ENCODE measurements at places on chromosomes 12 and 14. TPM values are rescaled to one million over a fixed set of nuclear protein-coding genes. Genes with fewer than 3 reads are reported as not detected.

- DNase-seq = no peak
These were observed 5.4 kb downstream of the VWF start for GRCh38 chr12:6118891-6119568.

DNA sequence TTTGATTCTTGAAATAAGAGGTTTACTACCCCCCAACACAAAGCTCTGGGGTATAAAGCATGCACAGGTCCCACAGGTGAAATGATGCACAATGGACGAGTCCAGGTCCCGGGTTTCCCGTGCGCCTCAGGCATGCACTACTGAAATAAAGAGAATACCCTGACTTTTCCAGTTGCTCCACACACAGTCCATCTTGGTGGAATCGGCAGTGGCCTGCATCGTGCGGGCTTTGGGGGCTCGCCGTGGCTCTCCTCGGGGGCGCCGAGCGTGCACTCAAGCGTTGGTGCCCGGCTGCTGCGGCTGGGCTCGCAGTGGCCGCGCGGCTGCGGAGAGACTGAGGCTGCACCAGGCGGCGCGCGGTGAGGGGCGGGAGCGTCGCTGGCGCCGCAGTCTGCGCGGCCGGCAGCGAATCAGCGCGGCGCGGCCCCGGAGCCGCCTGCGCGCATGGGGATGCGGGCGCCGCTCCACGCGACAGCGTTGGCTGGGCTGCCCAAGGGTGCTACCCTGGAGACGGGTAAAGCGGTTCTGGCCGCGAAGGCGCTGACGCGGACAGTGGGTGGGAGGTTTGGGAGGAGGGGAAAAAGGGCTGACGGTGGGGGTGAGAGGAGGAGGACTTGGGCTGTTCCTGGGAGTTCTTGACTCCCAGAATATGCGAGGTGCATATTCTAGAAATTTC is 53.8 kb upstream of the CCDC175 start:
- DNase-seq = peak; percentile 86

DNA sequence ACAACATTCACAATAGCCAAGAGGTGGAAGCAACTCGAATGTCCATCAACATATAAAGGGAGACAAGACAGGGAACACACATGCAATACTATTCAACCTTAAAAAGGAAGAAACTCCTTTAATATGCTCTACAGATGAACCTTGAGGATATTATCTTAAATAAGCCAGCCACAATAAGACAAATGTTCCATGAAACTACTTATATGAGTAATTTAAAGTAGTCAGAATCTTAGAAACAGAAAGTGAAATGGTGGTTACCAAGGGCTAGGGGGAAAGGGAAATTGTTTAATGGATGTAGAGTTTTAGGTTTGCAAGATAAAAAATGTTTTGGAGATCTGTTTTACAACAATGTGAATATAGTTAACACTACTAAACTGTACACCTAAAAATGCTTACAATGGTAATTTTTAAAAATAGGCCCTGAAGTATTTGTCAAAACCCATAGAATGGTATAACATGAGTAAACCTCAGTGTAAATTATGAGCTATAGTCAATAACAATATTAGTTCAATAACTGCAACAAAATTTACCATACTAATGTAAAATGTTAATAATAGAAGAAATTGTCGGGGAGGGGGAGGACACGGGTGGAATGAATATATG is 71.1 kb downstream of the EGLN3 start:
- no peak for DNase-seq

- no peak for DNase-seq
These were observed 271.4 kb downstream of the RASSF9 start for GRCh38 chr12:85564786-85565185.

GRCh38 chr12:32264961-32265360 is 134.4 kb upstream of the FGD4 start:
- DNase-seq = no peak

DNA sequence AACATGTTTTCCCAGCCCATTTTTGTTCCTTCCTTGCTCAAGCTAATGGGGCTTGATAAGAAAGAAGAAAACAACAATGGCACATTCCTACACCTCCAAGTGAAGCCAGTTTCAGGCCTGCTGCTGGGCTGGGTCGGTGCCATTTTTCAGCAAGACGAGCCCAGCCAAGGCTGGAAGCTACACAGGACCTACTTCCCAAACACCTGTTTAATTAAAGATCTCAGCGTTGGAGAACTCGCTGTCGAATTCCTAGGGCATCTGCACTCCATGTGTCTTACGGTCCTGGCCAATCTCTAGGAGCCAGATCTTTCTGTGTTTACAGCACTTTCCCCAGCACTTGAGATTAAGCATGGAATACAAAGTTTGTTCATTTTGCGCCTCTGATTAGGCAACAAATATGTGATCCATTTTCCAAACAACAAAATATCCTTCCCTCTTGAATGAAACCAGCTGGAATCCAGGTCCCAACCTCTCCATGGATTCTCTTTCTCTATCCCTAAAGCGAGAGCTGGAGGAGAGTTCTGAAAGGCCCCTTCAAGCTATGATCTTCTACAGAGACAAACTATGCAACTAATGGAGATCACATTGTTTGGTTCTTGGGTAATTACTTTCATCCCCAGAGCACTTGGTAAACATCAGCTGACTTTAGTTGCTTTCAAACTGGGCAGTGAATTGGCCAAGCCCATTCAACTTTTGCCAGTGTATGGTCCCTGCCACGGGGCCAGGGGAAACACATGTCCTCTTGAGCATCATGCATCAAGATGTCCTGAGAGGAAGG is 34.3 kb upstream of the TC2N start:
- no peak for DNase-seq

DNA sequence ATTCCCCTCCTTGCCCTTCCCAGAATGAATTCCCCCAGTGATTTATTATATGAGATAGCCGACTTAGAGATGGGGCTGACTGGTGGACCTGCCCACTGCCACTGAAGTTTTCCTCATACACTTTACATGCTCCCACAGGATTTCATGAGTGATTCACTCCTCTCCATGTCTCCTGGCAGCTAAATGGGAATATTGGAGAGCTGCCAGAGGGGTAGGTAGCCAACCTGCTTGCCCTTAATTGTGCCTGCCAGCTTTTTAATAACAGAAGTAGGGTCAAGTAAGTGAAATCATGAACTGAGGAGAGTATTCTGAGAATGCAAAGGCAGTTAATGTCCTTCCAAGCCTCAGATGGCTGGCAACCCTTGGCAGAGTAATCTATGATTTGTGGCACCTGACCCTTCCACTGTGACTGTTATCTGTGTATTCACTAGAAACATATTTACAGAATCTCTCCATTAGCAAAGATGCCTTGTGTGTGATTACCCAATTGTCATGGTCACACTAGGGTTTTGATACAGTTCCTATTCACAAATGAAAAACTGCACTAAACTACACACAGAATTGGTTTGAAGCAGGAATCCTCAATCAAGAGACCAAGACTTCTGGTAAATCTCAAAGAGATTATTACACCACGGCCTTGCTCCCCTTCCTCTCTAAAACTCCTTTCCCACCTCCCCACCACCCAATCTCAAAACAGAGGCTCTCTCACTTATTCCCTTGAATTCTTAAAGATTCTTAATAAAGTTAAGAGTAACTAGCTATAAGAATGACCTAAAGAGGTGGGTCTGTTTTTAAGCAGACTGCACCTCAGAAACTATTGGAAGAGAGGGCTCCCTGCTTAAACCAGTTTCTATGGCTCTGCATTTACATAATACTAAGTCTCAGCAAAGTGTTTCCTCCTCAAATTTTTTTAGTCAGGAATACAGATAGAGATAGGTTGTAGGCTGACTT is 17.2 kb downstream of the NKX2-1 start:
- no peak for DNase-seq

- no peak for DNase-seq
These were observed 1.5 kb upstream of the NTS start for GRCh38 chr12:85872497-85873091.

DNA sequence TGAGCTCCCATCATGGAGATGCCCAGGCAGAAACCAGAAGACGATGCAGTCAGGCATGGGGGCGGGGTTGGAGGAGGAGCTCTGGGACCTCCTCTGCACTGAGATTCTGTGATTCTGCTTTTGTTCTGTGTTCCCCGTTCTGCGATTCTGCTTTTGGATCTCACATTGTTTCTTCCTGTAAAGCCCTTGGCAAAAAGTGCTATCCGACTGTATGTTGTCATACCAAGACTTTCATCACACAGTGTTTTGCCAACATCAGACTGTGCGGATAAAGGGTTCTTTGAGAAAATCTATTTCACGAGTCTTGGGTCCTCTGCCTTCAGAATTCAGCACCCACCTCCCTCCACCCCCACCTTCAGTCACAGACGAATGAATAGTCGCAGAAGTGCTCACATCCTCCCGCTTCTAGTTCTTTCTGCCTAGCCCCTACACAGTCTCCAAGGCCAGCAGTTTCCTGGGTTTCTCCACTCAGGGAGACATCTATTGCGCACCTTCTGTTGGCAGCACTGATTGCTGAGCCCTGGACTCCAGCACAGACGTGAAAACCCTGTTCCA is 24.7 kb upstream of the PWP1 start:
- DNase-seq = no peak

DNA sequence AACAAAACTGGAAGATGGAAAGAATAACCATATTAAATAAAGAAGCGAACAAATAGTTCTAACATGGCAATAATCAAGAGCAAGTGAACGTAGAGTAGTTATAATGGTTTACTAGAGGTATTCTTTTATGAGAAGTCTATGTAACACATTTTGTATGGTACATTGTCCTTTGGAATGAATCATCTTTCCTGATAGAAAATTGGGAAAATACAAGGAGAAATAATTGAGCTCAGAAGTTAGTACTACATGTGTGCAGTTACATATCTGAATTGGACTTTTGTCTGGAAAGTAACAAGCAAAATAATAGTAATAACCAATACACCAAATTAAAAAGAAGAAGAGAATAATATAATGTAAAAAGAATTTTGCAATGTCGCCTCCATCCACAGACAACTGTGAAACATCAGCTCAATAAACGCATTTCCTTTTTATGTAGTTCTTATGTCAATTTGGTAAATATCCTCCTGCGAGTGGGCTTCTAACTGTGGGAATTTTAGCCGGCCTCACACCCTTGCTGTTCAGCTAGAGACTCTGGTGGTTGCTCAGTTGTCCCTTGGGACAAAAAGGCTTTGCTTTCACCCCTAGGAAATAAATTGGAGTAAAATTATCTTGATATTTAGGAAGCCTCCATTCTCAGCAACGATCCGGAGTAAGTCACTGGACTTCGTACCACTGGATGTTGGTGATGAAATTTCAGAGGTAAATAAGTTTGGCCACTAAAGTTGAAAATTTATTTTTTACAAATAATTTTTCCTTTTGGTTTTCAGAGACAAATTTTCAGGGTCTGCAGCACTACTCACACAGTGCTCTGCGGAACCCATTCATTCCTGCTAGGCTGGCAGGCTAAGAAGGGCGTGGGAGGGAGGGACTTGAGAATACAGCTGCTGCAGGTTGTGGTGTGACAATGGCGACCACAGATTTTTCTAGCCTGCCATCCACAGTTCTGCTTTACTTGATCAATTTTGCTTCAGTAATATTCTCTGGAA is 1.1 kb upstream of the TUBA1A start:
- DNase-seq = peak; percentile 39

DNA sequence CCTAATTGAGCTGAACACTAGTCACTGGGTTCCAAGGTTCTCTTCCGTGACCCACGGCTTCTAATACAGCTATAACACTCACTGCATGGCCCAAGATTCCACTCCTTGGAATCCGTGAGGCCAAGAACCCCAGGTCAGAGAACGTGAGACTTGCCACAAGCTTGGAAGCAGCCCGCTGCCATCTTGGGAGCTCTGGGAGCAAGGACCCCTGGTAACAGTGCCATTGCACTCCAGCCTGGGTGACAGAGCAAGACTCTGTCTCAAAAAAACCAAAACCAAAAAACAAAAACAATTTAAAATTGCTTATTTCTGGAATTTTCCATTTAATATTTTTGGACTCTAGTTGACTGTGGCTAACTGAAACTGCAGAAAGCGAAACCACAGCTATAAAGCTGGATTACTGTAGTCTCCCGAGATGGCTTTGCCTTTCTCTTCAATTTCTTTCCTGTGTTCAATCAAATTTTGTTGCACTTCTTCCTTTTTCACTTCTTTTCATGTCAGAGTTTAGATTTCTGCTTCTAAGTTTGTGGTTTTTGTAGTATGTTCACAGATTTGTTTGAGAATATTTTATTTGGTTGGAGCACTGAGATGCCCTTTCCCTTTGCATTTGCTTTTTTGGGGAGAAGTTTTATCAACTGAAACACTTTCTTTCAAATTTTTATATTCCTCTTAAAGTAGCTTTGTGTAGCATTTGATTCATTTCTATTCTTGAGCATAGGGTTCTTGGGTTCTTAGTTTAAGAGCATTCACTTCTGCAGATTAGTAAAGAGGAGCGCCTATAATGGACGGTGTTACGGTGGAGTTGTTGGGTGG is 44.6 kb downstream of the DDHD1 start:
- DNase-seq = no peak

GRCh38 chr12:49339464-49339861 is 2.5 kb upstream of the C1QL4 start:
- no peak for DNase-seq

- DNase-seq = peak; percentile 71
These were observed 154.1 kb upstream of the FKBP4 start for GRCh38 chr12:2640709-2641108.

DNA sequence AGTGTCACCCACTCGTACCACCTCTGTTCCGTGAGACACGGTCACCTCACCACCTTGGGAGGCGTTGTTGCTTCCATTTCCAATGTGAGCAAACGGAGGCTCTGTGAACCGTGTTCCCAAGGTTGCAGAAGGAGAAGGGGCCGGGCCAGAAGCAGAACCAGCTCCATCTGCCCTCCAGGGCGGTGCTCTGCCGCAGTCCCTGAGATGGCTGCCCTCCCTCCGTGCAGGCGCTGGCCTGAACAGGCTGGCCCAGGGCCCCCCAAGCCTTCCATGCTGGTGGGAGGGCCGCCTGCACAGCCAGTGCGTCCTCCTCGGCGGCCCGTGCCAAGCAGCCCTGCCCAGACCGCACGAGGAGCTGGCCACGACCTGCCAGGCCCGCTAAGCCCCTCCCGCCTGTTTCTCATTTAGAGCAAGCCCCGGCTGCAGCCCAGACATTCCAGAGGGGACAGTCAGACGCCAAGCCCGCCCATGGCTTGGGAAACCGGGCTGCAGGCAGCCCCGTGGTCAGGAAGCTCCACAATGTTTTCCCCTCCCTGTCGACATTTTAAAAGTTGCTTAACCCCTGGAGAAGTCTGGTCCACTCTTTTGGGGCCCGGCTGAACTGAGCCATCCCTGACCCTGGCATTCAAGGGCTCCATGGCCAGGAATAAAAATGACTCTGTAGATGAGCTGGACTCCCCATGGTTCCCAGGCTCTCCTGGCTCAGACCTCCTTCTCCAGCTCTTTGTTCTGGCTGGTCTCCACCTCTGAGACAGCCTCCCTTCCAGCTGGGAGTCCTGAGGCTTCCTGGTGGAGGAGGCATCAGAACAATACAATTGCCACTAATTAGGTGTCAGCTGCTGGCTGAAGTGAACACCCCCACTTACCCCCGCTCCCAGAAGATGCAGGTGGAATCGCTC is 236.0 kb downstream of the BCL11B start:
- peak; percentile 98 for DNase-seq

GRCh38 chr12:70839544-70839943 is 81.0 kb downstream of the PTPRR start:
- DNase-seq = no peak

GRCh38 chr12:70543444-70543843 is 93.8 kb downstream of the PTPRB start:
- no peak for DNase-seq

MYH6 gene
- not detected for total RNA-seq

CACNA1C gene
- 102 TPM for total RNA-seq

TAS2R9 gene
- total RNA-seq = not detected

ITPK1 gene
- 85.3 TPM for total RNA-seq

AKAP5 gene
- 0.11 TPM for total RNA-seq

SDR9C7 gene
- total RNA-seq = not detected

NTF3 gene
- total RNA-seq = 58.9 TPM

PIK3C2G gene
- not detected for total RNA-seq

Measured in ascending aorta (tissue), 2 donors.